ENCODE measurements at places on chromosomes 16 and 17. TPM values are rescaled to one million over a fixed set of nuclear protein-coding genes. Genes with fewer than 3 reads are reported as not detected.

Gene ACBD4
- total RNA-seq, result 5.0 TPM

Gene MYO15B
- 5.6 TPM for total RNA-seq

Gene CCDC154
- total RNA-seq, result 0.13 TPM

Gene TSNAXIP1
- 1.2 TPM for total RNA-seq

Gene FBXW10
- not detected for total RNA-seq

Gene CDH8
- total RNA-seq, result not detected

Gene MILR1
- 4.4 TPM for total RNA-seq

Gene DOC2B
- total RNA-seq, result 0.32 TPM

Gene CTRB1
- total RNA-seq, result not detected

Gene CTCF
- 30.7 TPM for total RNA-seq

Gene CRHR1
- not detected for total RNA-seq

Gene IL34
- total RNA-seq, result 7.1 TPM

Gene KIF2B
- total RNA-seq, result not detected
